Upper lobe of left lung (tissue), 6 donors: ENCODE measurements at places on chromosomes 6 and 20.
A peak's percentile ranks its signal among the peaks of the same experiment; 100 is the strongest.

GRCh38 chr6:168662301-168662936, 221.4 kb downstream of the SMOC2 start:
- peak; percentile 10 for DNase-seq

DNA sequence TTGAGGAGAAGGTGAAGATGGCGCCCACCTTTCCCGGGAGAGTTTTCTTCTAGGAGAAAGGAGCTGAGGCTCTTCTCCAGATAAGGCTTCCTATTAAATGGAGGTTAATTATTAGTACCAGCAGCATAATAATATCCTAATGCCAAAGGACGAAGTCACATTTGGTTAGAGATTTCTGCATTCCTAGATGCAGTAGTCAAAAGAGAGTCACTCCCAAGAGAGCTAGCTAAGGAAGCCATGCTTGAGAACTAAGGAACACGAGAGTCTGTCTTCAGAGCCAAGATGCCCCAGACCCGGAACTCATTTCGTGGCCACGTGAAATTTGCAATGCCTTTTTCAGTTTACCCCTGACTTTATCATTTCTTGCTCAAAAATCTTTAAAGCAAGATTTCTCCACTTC, 132.7 kb downstream of the TSHZ2 start:
- DNase-seq = no peak

DNA sequence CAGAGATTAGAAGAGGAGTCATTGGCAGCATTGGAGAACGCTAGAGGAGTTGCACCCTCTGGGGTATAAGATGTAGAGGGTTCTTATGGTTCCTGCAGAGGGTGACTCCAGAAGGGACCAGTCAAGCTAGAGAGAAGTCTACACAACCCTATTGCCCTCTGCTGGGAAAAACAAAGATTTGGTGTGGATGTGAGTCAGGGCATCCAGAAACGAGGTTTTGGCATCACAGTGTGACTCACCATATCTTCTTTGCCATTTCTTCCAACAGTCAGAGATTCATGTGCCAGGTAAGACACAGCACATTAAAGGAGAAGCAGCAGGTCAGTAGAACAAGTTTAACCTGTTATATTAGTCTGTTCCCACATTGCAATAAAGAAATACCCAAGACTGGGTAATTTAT, 598.8 kb downstream of the MAFB start:
- no peak for DNase-seq

DNA sequence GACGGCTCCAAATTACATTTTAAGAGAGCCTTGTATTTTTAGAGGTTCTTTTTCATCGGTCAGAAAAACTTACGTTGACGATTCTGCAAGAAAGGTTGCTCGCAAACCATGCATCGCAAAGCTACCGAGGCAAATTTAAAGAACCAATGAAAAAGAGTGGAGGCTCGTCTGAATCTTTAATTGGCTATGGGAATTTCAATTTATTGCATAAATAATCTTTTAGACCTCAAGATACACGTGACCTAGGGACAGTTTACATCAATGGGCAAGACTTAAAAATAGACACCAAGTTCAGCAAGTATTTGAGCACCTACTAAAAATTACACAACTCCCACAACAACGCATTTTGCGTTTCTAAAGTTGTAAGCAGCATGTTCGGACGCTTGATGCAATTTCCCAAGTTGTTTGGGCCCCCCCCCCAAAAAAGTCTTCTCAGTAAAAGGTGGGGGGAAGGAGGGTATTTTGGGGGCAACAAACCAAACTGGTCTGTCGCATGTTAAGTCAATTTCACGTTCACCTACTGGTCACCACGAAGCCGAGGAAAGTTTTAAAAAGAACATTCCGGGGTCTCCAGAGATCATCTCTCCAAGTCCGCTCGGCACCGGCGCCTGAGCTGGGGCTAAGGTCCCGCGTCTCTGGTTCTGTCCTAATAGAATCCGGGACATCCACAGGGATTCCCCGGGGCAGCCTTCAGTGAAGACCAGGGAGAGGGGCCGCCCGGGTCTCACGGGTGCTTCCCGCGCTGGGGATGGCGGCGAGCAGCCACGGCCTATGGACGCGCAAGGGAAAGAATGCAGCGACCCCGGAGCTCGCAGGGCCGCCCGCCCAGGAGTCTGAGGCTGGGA, 851 bp downstream of the SNX5 start:
- no peak for DNase-seq

DNA sequence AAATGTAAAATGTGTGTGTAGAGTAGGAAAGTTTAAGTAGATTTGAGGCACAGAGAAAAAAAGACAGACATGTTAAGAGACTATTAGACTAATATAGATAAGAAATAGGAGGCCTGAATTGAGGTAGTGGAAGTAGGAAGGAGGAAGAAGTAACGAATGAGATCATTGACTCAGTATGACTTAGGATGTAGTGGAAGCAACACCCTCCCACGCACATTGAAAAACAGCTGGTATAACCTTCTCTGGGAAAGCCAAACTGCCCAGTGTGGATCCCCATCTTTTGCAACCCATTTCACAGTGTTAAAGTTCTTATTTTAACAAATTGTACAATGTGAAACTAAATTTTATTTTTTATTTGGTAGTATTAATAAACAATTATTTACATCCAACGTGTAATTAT, 89.1 kb downstream of the GRIK2 start:
- DNase-seq = no peak

DNA sequence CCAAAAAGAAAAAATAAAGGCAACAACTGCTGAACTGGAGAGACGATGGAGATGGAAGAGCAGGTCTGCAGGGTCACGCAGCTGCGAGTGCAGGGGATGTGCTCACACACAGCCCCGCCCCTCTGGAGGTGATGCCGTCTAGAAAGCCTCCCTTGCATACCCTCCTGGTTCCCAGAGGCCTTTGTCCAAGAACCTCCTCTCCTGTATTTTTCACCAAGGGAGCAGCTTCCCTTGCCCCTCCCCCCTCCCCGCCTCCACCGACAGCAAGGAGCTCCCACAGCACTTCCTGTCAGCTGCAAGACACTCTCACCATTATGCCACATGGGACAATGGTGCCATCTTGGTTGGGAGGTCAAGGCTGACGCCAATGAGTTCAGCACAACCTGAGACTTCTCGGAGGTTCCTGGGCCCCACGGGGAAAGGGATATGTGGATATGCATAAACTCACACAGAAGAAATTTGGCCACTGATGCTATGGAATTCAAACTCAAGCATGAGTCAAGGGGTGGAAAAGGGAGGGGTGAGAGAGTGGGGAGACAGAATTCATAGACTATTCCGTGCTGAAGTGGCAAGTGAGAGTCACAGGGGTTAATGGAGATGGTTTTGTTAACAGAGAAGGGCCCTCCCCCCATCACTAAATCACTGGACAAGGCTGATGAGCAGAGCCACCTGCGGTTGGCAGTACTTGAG, 132.9 kb downstream of the SCML4 start:
- DNase-seq = no peak

- peak; percentile 77 for DNase-seq
These were observed 621 bp downstream of the NOL7 start for GRCh38 chr6:13615792-13616120.

DNA sequence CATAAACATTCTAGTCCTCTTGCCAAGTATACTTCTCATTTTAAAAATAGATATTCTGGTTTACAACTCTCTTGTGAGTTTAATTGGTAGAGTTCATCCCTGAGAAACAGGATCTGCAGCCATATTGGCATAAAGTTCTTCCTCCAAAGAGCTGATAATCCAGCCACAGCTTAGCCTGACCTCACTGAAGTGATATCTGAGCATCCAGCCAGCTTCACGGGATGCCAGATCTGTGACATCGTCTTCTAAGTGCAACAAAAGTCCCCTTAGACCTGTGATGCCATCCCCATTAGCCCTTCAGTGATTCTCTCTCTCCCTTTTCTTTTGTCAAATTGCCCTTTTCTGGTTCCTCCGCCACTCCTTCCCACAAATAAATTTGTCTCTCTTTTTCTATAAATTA, 180.6 kb upstream of the STXBP5 start:
- no peak for DNase-seq

DNA sequence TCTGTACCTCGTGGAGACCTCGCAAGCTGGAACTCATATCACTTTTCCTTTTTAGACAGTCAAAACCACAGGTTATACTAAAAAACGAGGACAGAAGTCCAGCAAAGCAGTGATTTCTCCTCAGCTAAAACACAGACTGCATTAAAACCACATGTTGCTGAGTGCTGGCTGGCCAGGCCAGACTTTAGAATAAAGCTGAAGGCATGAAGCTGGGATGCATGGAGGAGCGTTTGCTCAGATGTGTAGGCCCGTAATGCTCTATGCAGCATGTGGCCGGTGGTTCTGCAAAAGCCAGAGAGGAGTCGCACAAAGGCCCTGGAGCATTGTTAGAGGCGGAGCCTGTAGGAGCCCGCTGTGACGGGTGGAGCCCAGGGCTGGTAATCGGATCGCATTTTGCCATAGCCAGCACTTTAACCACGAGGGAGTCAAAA, 83.6 kb downstream of the SMOC2 start:
- DNase-seq = no peak

GRCh38 chr6:128827675-128828464, 55.1 kb upstream of the LAMA2 start:
- DNase-seq = no peak

GRCh38 chr20:31869942-31870725, at the start of the genes DUSP15 and TTLL9:
TSS of gene DUSP15 (minus strand) at chr20:31870527. CDS start at chr20:31870337, 190 bp downstream.
TSS of gene TTLL9 (plus strand) at chr20:31870634. CDS start at chr20:31871127, 493 bp downstream.
- DNase-seq = peak; percentile 60

- DNase-seq = no peak
These were observed 45.9 kb downstream of the SH3BGRL2 start for GRCh38 chr6:79676785-79677736.

- DNase-seq = no peak
These were observed 40.2 kb downstream of the BTBD3 start for GRCh38 chr20:11957911-11958310.

DNA sequence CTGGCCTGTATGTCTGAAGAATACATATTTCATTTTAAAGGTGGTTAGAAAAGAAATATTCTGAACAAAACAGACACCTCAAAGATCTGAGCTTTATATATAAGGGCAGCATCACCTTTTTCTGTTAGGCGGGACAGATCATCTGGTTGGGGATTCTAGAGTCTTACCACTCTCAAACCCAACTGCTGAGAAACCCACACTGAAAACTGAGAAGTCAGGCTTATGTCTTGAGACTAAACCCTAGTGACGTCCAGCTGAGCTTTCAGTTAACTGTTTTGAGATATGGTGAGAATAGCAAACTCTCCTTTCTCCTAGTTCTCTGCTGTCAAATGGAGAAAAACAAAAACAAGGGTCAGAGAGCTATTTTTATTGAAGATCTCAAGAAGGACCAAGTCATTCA, 63.7 kb upstream of the CCN6 start:
- DNase-seq = no peak

GRCh38 chr20:1537731-1538058, 19.8 kb downstream of the SIRPD start:
- DNase-seq = no peak

DNA sequence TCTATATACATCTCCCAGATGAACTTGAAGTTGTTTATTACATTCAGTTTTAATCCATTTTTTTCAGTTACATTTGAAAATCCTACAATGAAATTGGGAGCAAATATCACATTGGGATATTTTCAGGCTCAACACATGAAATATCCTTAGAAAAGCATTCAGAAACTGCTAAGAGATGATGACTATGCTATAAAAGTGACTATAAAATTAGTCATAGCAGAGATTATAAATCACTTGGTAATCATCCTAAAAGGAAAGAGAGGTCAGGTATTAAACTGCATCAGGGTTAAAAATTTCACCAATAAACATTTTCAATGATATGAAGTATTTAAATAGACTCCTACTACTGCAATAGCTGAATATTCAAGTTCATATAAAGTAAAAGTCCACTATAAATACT, 987.7 kb downstream of the GRIK2 start:
- DNase-seq = no peak

DNA sequence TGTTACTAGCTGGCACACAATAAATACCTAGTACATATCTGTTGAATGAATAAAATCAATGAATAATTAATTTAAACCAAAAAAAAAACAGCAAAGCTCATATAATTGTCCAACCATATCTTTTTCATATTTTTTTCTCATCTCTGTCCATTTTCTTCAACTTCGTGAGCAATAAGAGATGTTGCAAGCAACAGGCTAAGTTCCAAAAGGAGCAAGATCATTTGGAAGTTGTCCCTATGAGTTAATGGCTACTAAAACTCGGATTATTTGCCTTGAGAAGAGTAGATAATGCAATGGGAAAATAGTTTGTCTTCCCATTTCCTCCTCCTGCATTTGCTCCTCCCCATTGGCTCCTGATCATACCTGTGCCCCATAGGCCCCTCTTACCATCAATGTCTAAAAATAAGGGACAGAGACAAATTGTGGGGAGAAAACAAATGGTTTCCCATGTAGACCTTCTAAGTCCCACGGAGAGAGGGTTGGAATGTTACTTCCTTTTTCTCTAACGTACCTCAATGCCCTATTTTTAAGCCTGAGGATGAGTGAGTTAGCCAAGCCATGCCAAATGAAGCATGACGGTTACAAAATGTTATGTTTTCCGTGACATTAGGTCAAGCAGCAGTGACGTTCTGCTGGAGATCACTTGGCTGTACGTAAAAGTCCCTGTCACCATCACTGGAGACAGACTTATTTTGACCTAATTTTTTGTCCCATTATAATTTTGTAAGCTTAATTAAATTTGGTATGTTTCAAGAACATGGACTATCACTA, 217.3 kb upstream of the PREP start:
- no peak for DNase-seq

- DNase-seq = no peak
These were observed 170.4 kb downstream of the BCKDHB start for GRCh38 chr6:80276861-80277260.

- DNase-seq = no peak
These were observed 53.2 kb downstream of the CEBPB start for GRCh38 chr20:50243610-50244351.

DNA sequence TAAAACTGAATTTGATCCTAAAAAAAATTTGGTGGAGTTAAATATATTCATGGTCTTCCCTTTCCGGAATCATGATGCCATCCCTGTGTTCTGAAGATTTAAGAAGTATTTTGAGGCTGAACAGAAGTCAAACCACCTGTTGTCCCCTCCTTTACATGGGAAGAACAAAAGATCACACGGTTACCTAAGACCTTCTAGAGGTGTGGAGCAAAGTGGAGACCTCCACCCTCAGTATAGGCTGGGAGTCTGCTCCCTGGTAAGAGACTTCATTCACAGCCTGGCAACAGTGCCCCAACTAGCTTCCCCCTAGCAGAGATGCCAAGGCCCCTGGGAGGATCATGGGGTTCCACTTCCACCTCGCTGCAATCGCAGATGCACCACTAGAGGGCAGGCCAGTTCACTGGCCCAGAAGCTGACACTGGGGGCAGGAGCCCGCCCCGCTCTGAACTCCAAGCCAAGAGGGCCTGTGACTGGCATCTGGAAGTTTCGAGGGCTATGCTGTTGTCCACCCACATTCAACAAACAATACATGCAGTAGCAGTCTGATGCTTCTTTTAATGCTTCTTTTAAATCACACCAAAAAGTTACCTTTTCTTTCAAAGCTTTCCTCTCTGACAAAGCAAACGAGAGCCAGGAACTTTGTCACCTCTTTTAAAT, 19.5 kb upstream of the UBE2J1 start:
- DNase-seq = peak; percentile 88
